ENCODE measurements at places on chromosomes 16 and 17. TPM values are rescaled to one million over a fixed set of nuclear protein-coding genes. Genes with fewer than 3 reads are reported as not detected.

DNA sequence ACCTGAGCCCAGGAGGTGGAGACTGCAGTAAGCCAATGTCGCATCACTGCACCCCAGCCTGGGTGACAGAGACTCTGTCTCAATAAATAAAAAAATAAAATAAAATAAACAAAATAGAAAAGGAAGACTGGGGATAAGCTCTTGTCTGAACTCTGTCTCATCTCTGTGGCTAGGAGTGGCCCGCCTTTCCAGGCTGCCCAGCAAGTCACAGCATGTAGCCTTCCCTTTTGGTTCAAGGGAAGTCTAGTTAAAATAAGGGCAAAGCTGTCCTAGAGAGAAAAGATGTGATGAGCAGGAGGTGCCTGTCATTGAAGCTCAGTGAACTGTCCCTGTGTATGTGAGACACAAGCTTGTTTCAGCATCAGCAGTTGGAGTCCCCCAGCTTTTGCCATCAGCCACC is 2.7 kb upstream of the GFAP start:
- no peak for DNase-seq

GRCh38 chr17:30520436-30520835 is 43.2 kb downstream of the GOSR1 start:
- no peak for DNase-seq

DNA sequence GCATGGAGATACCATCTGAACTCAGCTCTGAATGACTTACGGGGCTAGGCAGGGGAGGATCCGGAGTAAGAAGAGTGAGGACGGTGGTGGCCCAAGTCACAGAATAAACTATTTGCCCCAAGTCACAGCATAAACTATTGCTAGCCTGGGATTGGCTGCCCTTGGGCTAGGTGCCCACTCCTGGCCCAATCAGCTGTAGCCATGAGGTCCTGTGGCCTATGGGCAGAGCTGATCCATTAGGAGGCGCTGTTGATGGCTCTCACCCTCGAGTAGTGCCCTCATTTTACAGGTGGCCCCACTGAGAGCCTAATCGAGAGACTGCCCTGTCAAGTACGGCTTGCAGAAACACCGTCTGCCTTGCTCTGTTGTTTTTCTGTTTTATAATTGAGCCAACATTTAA is 62.3 kb upstream of the ZNF423 start:
- no peak for DNase-seq

- no peak for DNase-seq
Measured at GRCh38 chr17:78637643-78638420, 60.6 kb upstream of the DNAH17 start.

- no peak for DNase-seq
Measured at GRCh38 chr16:88806491-88807111, 3.0 kb downstream of the CDT1 start.

DNA sequence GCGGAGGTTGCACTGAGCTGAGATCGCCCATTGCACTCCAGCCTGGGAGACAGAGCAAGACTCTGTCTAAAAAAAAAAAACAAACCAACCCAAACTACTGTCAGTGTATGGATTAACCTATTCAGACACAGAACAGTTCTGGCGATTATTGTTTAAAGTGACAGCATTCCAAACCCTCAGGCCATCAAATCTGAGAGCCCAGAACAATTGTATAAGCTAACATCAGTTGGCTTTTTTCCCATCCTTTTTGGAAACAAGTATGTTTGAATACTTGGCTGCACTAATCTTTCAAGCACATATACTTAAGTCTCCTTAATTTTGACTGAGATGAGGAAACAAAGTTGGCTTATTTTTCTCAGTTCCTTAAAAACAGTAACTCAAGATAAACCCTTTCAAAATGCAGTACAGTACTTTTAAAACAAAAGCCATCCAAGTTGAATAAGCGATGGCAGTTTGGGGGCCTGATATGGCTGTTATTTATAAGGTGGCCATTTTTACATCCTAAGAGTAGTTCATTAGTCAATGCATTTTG is 1.4 kb downstream of the ZSWIM7 start:
- DNase-seq, result no peak

DNA sequence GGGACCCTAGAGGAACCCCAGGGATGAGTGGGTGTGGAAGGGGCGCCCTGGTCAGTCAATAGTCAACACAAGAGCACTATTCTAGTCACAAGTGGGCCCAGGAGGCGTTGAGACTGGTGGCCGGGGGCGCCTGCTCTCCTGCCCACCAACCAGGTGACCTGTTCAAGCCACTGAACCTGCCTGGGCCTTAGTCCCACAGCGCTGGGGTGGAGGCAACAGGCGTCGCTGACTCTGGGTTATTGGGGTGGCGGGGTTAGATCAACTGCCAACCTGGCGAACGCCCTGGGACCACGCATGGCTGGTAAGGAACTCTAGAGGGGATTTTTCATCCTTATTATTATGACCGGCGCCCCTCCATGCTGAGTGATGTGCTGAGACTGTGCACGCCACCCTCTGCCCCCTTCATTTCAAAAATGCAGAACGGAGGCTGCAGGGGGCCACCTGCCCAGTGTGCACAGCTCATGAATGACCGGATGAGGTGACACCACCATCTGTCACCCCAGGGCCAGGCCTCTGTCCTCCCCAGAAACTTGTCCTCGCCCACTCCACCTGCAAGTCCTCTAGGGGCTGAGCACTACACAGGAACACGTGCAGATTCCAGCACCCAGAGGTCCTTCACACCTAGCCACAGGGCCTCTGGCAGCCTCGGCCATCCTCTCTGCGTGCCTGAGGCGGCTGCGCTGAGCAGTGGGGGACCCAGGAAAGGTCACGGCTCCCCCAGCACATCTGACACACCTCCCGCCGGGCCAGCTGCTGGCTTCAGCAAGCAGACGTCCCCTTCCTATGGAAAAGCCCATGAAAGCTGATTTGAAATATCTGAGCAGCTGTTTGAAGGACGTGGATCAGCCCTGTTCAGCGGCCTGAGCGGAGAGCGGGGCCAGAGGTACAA is 51.6 kb upstream of the DNAH17 start:
- DNase-seq, result no peak

DNA sequence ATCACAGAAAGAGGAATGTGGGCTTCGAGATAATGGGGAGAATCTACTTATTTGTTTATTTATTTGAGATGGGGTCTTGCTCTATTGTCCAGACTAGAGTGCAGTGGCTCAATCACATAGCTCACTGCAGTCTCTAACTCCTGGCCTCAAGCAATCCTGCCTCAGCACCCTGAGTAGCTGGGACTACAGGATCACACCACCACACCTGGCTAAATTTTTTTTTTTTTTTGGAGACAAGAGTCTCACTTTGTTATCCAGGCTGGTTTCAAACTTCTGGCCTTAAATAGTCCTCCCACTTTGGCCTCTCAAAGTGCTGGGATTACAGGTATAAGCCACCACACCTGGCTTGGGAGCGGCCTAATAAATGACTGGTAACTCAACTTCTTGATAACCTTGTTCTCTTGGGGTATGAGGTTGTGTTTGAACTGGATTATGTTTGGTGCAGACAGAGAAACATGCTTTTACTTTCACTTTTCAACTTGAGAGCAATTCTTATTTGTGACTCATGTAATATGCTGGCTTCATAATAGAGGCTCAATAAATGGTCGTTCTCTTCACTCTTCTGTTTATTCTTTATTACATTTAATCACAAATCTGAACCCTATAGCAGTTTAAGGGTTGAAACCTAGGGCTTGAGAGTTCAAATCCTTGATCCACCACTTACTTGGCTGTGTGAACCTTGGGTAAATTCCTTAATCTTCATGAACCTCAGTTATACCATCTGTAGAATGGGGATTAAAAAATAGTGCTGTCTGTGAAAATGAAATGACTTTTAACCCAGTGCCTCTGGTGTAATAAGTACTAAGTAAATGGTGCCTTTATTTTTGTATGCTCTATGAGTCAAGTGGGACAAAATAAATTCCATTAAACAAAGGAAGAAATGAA is 129.1 kb upstream of the HS3ST2 start:
- peak; percentile 39 for DNase-seq

DNA sequence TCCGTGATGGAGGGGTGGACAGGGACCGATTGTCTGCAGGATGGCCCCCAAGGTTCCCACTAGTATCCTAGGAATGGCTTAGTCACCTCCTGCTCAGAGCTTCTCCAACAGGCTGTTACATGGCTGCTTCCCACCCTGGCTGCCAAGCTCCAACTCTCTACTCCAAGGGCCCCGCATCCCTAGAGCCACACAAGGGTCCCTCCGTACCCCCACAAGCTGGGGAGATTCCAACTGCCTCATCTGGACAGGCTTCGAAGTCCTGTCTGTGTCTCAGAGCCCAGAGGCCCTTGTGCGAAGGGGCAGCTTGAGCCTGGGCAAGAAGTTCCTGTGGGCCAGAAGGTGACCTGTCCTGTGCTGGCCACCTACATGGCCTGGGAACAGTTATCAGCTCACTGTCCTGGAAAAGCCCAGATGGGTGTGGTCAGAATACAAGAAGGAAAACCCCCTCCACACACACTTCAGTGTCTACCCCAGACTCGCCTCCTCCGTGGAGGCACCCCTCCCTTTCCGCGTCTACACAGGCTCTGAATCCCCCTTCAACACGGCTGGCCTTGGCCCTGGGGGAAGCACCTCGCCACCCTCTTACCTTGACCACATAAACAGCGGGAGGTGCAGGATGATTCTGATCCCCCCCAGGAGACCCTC is 586 bp downstream of the MEAK7 start:
- DNase-seq, result no peak

GRCh38 chr17:34996422-34997285 is 16.3 kb downstream of the LIG3 start:
- no peak for DNase-seq

DNA sequence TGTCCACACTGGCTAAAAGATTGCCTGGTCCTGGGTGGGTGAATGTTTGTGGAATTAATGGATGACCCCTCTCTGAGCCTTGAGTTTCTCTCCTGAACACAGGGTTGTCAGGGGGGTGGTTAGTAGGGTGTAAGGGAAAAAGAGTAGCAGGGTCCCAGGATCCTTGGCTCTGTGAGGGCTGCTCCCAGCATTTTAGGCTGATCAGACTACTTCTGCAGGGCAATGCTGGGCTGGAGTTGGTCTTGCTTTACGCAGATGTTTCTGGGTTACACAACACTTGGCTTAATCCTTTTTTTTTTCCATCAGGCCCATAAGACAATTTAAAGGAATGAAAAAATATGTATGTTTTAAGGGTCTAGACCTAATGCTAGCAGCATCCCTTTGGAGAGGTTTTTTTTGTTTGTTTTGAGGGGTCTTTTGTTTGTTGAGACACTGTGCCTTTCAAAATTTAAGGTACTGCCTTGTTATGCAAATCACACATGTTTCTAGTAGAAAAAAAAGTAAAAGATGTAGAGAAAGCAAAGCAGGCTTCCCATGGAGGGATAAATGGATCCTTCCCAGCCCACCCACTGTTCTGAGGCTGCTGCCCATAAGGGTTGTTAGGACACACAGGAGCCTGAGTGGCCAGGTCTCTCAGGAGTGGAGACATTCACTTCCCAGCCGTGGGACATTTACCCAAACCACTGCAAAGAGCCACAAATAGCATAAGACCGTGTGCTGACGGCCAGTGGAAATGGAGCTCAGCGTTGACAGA is 225.6 kb upstream of the HSBP1 start:
- DNase-seq, result no peak

DNA sequence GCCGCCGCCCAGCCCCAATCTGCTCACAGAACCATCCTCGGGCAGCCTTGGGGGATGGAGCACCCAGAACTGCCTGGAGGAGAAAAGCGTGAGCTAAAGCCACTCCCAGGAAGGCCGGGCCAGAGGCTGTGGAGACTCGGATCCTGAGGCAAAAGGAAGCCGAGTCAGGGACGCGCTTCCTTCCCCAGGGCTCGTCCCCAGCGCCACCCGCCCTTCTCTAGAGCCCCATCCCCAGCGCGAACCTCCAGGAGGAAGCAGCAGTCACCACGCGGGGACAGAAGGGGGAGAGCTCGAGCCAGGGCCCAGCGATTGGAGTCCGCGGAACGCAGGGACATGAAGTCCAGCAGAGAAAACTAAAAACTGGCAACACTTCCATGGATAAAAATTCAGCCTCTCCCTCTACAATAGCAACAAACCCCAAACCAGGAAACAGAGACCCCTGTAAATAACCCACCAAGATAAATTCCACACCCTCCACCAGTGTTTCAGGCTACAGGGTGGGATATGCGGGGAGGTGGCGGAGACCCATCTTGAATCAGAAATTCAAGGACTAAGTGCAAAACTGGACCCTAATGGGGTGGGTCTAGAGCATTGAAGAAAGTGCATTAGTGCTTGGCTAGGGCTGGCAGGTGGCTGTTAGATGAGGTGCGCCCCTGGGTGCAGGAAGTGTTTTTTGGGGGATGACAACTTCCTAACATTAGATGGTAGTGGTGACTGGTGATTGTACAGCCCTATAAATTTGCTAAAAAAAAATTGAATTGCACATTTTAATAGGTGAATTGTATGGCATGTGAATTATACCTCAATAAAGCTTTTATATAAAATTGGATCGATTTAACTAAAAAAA is 116.1 kb upstream of the METRNL start:
- DNase-seq, result no peak

- no peak for DNase-seq
Measured at GRCh38 chr17:50889528-50890118, 23.5 kb upstream of the TOB1 start.

Gene TEX14
- total RNA-seq, result not detected

GRCh38 chr16:75296606-75297005 is 45.2 kb upstream of the BCAR1 start:
- DNase-seq, result no peak

Gene TBC1D3K
- not detected for total RNA-seq

GRCh38 chr17:26818736-26819135 is 475.2 kb upstream of the WSB1 start:
- DNase-seq, result peak; percentile 26

DNA sequence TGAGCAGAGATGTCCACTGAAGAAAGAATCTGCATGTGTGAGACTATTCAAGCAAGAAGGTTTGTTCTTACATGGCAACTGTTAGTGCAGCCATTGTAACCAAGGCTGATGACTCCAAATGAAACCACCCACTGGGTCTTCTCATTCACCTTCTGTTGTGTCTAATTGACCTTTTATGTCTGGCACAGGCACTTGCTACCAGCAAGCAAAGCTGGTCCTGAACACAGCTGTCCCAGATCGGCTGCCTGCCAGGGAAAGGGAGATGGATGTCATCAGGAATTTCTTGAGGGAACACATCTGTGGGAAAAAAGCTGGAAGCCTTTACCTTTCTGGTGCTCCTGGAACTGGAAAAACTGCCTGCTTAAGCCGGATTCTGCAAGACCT is 3.6 kb downstream of the CDC6 start:
- no peak for DNase-seq

- DNase-seq, result no peak
Measured at GRCh38 chr16:21613361-21613760, 14.0 kb downstream of the METTL9 start.
